ENCODE measurements at places on chromosomes 1 and 21.

GRCh38 chr1:27015260-27015659 lies 2.6 kb upstream of the TENT5B start:
- DNase-seq: no peak

DNA sequence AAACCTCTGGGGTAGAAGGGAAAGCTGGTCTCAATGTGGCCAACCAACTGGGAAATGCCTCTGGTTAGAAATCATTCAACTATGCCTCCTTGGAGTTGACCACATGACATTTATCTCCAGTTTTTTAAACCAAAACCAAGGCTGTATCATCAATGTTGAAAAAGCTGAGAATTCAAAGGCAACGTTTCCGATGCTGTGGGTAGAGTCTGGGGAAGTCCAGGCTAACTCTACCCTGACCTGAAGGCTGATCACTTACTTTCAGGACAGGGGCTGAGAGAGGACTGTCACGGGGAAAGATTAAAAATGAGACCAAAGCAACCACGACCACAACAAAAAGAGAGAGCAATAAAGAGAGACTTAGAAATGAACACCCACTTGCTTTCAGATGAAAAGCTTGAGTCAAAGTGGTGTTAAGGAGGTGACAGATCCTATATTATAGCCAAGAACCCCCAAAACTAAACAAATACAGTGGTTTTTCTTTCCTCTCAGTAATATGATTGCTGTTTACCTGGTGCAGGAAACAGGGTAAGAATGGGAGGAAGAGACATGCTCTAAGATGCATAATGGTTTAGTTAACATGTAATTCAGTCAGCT lies 90.8 kb upstream of the TNFSF4 start:
- DNase-seq: no peak

DNA sequence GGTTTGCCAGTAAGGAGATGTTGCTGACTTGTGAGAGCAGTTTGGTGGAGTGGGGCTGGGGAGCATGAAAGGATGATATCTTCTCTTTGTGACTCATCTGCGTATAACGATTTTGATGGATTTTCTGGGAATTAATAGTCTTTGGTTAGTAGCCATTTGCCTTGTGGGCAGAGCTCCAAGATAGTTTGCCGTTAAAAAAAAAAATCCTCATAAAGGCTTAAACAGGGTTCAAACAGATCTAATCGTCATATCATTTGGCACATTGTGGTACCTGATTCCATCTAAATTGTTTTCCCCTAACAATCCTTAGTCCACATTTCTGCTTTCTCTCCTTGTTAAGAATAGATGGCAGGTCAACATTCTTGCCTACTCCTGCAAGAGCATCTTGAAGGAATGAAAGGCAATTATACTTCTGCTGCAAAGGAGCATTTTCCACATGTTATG lies 168.0 kb downstream of the PPP1R12B start:
- no peak for DNase-seq

- DNase-seq: no peak
These were observed 31.6 kb downstream of the TMCC2 start for GRCh38 chr1:205259324-205259832.

DNA sequence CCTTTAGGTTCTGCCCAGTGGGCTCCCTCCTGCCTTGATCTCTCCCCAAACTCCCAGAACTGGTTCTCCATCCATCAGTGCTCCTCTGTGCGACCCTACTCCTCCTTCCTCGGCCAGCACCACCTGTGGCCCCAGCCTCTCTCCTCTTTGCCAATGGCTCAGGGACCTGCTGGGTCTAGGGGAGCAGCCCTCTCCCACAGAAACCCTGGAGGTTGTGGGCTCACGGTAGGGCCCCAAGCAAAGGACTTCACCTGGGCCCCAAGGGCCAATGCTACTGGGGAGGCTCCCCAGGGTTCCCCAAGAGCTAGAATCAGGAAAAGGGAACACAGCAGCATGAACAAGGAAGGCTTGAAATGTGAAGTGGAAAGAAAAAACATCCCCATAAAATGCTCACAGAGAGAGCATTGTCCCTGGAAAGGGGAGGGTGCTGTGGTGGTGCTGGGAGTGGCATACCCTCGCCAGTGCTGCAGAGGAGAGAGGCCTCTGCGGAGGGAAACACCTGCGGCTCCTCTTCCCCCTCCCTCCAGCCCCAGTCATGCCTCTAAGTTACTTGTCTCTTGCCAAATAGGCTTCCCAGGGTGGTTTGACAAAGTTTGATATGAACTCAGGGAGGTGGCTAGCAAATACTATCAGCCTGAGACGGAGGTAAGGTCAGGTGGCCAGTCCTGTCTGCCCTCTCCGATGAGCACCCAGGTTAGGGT lies 2.5 kb downstream of the TMEM63A start:
- DNase-seq: no peak

DNA sequence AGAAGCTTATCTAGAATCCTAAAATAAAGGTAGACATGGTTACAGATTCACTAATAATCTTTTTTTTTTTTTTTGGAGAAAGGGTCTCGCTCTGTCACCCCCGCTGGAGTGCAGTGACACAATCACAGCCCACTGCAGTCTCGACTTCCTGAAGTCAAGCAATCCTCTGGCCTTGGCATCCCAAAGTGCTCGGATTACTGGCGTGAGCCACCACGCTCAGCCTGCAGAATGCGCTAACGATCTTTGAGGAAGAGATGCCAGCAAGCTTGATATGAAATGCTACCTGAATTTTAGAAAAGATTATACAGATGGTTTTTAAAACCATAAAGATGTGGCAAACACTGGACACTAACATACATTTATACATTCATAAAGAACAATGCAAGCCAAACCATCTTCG lies 4.1 kb upstream of the GNPAT start:
- DNase-seq: no peak

DNA sequence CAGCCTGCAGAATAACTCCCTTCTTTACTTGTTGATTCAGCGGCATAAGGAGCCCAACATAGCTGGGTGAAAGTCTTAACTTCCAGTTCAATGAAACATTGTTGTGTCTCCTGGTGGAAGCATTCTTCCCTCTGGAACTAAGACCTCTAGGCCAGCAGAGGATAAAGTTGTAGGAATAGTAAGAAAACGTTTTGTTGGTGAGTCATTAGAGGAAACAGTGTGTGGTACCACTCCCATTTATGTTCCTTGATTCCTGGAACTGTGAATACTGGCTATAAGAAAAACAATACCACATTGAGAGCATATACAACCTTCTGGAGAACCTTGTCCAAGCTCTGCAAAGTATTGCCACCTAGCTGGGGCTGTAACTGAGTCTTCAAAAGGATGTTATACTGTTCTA lies 737.4 kb upstream of the ZP4 start:
- no peak for DNase-seq

- DNase-seq: no peak
These were observed 374.5 kb downstream of the PLA2G4A start for GRCh38 chr1:187203257-187203656.

DNA sequence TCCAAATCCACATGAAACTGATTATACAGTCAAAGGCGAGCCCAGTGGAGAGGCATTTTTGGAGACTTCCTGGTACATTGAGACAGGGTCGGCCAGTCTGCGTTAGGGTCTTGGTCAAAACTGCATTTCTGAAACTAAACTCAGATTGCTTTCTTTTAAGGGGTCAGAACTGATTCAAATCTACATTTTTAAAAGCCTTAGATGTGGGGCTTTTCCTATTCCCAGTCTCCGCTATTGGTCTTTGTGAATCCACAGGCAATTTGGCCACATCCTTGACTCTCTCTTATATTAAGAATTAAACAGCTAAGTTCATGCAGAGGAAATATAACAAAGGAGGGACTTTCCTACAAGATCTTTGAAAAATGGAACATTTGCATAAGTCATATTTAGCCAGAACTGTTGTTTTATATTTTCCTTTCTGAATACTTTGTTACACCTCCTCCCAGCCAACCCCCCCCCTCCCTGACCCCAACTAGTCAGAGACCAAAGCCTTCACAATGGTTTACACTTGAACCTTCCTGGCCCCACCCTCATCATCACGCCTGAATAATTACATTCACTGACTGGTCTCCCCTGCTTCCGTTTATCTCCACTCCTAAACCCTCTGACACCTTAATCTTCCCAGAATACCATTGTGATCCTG lies 30.9 kb downstream of the SELL start:
- no peak for DNase-seq

- DNase-seq: no peak
These were observed 123.4 kb downstream of the PRDM16 start for GRCh38 chr1:3192361-3192760.

DNA sequence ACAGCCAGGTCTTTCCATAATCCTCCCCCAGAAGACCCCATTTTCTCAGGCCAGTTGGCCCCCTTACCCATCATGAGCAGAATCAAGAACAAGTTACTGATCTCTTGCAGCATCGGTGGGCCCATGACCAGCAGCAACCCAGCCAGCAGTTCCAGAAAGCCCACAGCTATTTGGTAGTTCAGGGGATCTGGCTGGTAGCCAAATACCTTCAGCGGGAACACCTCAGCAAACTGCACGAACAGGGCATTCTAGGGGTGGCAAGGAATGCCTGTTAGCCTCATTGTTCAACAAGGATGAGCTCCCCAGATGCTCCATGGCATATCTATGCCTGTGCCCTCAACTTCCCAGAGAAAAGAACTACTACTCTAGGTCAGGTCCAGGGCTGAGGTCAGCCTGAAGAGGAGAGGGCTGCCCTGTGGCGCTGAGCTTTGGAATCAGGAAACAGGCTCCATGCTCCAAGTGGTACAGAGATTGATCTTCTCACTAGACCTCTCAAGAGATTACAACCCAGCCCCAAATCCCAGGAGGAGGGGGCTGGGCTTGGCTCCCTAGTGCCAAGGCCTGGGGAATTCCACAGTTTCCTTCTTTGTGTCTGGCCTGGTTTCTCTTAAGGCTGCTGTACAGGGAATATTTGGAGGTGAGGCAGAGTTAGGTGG lies 1.3 kb downstream of the TMEM35B start:
- no peak for DNase-seq

GRCh38 chr1:118504221-118504644 lies 319.2 kb upstream of the SPAG17 start:
- no peak for DNase-seq

GRCh38 chr1:14956579-14957195 lies 196.9 kb upstream of the TMEM51 start:
- no peak for DNase-seq

GRCh38 chr1:110872745-110873720 lies at the start of gene CD53:
CD53 (plus strand) TSS chr1:110873148; CDS start chr1:110891409, 18,261 bp downstream.
- DNase-seq: peak; percentile 41

DNA sequence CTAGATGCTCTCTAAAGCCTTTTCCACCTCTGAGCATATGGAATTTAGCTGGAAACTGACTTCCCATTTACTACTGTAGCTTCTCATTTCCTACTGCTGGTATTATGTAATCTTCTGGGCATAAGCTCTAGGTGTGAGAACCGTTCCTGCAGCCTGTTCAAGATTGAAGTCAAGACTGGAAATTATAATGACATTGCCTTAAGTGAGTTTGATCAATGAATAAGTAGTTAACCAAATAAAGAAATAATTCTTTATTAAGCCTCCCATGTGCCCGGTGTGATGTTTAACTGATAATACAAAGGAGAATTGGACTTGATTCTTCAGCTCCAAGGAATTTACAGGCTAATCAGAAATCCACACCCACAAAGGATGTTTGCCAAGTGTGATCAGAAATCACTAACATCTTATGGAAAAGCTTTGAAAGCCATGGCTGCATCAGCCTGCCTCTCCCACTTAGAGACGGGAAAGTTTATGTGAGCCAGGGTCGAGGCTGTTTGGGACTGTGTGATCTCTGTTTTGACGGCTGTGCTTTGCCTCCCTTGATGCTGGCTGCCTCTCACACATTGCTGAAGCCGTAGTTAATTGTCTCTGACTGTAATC lies 36.4 kb upstream of the PRELP start:
- DNase-seq: no peak

GRCh38 chr1:187032316-187032981 lies 203.7 kb downstream of the PLA2G4A start:
- no peak for DNase-seq

DNA sequence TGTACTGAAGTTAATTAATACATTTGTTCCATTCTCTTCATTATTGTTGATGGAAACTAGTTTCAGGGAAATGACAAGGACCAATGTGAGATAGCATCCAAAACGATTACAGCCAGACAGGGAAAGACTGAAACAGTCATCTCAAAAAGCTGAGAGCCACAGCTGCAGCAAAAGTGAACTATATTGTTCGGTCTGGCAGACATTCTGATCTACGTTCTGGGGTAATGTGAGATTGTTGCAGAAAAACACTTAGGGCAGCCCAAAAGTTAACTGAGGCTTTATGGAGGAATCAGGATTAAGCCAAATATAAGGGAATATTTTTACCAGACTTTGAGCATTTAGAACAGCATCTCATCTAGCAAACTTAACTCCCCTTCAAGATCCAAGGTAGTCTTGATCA lies 112.9 kb downstream of the LRRC40 start:
- DNase-seq: no peak

GRCh38 chr1:232578651-232579195 lies 51.2 kb downstream of the SIPA1L2 start:
- DNase-seq: no peak

DNA sequence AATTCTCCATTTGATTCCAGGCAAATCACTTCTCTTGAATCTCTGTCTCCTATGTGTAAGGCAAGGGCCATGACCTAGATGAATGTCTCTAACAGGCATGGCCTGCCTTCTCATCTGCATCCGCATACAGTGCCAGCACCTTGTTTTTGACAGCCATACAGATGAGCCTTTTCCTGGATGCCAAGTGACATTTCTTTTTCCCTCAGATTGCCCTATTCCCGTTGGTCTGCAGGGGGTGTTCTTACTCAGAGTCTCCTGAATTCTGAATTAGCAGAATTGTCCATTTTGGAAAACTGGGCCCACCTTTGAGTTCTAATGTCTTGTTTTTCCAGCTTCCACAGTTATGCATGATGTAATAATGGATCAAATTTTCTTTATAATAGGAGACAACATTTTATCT lies 88.0 kb upstream of the ADAR start:
- DNase-seq: no peak

DNA sequence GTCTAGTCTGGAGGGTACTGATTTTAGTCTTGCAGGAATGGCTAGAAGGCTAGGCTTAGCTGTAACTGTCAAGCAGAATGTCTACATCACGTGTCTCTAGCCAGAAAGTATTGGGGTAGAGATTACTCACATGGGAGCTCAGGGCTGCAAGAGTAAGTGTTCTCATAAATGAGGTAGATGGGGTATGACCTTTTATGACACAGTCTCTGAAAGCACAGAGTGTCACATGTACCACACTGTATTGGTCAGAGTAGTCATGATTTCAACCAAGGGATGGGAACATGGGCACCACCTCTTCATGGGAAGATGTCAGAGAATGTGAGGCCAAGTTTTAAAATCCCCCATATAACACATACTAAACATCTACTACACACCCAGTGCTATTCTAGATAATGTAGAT lies 2.9 kb downstream of the FYB2 start:
- no peak for DNase-seq

Measured in tibial nerve (tissue), 4 donors.